ENCODE measurements at places on chromosomes 2 and 18.

GRCh38 chr2:121140734-121141133, 144.3 kb downstream of the TFCP2L1 start:
- DNase-seq: no peak

DNA sequence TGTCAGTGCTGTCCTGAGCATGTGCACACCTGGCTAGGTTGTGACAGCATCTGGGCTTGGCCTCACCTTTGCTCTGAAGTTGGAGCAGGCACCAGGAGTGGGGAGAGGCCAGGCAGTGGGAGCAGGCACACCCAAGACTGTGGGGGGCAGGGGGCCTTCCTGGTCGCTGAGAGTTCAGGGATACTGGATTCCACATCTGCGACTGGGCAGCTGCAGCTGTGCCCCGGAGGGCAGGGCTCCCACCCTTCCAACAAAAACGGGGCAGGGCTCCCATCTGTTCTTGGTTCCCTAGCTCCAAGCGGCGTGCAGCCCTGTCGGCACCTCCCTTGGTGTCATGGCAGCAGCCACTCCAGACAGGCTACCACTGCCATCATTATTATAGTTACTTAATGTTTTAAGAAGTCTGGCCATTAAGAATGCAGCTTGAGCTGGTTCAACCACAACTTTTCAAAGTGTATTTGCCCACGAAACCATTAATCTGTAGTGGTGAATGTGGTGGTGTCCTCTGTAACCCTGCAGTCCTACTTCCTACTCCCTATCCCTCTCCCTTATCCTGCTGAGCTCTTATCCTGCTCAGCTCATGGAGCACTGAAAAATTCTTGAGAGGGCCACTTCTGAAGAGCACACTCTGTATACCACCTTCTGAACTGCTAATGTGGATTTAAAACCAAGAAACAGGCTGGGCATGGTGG, 48.0 kb upstream of the RAB1A start:
- DNase-seq: no peak

DNA sequence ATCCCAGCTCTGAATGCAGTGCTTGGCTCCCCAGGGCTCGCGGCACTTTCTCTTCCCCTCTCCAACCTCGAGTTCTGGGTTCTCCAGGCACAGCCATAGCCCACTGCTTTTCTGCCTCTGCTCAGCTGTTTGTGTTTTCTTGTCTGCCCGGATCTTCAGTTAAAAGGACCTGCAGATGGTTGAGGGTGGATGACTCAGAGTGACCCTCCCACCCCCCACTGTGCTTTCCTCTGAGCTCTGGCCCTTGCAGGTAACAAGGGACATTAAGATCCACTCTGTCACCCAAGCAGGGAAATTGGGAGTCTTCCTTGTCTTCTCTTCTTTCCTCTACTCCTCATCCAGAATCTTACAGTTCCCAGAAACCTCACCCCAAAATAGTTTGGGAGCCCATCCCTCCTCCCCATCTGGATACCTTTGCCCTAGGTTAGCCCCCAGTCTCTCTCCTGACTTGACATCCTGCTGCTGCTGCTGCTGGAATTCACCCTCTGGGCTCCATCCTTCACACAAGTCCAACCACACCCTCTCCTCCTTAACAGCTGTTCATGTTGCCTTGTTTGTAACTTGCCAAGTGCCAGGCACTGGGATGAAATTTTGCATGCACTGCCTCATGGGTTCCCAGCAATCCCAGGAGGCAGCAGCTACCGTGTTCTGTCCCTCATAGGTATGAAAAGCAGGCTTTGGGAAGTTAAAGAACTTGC, 157.9 kb upstream of the TTC39C start:
- no peak for DNase-seq

DNA sequence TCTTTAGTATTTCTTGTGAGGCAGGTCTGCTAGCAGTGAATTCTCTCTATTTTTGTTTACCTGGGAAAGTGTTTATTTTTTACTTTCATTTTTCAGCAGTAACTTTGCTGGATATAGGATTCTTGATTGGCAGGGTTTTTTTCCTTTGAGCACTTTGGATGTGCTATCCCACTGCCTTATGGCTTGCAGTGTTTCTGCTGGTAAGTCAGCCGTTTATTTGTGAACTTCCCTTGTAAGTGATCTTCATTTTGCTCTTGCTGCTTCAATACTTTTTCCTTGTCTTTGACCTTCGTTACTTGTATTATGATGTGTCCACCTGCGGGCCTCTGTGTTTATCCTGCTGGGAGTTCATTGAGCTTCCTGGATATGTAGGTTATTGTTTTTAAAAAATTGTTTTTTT, 54.7 kb downstream of the SLC66A2 start:
- no peak for DNase-seq

DNA sequence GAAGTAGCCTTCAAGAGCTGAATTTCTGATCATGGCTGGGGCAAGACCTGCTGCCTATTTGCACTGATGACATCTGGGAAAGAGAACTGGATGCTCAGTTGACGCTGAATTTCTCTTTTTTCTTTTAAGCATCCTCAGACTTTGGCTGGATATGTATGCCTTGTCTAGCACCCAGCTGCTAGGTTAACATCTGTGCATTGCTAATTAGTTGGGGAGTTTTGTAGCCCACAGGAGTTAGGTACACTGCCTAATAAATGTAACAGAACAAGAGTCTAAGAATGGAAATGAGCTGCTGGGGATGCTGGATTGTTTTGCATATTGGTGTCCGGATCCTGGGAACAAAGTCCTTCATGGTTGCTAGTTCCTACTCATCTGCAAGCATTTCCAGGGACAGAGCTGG, 40.9 kb upstream of the STPG4 start:
- no peak for DNase-seq

GRCh38 chr18:76686737-76687231, 135.6 kb upstream of the ZNF236 start:
- DNase-seq: no peak

DNA sequence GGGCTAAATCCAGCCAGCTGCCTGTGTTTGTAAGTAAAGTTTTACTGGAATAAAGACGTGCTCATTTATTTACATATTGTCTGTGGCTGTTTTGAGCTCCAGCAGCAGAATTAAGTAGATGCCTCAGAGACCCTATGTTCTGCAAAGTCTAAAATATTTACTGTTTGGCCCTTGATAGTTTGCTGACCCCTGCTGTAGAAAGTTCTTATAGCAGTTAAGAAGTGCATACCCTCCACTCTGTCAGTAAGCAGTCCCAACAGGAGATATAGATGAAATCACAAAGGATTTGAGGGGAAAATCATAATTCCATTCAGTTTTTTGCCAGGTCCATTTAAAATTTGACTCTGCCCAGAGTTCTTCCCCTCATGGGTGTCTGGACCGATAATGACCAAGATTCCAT, 50.1 kb upstream of the ITM2C start:
- no peak for DNase-seq

All from activated T-helper 9 cell treated with anti-CD3 and anti-CD28 coated beads, Interleukin-2, amount 50 U/mL, for 16 hours (primary cell).